ENCODE measurements at places on chromosomes 7 and 10.

DNA sequence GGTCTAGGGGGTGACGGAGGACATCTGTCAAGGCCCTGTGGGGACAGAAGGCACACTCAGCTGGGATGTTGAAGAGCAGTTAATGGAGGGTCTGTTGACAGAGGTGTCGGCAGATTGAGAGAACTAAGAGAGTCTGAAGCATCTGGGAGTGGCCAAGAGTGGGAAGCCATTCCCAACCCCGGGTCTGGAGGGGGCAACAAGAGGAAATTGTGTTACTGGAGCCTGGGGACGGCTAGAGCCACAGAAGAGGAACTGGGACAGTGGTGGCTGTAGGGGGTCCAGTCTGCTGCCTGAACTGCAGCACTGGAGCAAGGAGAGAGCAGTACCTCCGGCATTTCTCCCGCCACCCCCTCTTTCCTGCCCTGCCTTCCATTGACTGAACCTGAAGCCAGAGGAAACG is 136.6 kb downstream of the CHN2 start:
- DNase-seq: no peak

- no peak for DNase-seq
These were observed 113.2 kb upstream of the ADO start for GRCh38 chr10:62691336-62691735.

DNA sequence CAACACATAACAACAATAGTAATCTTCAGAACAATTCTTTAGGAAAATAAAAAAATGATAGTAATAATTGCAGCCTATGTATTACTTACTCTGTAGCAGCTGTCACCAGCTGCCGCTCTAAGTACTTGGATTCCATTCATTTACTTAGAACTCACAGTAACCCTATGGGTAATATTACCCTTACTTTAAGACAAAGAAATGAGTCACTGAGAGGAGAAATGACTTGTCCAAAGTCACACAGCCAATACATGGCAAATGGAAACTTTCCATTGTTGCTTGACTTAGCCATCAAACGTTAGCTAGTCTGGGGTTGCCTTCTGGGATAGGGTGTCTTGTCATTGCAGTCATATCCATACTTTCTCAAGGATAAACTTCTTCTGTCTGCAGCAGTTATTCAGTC is 3.6 kb downstream of the CCNY start:
- DNase-seq: no peak

DNA sequence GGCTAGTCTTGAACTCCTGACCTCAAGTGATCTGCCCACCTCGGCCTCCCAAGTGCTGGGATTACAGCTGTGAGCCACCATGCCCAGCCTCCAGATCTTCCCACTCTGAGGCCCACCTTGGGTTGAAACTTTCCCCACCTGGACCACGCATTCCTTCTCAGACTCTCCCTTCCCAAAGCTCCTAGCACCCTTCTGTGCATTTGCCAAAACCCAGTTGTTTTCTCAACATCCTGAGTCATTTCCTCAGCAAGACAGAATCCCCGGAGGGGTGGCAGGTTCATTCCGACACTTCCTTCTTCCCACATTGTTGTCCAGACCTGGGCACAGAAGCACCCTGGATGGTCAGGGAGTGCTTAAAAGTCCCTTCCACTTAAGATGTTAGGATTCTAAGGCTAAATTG is 28.9 kb downstream of the BAG3 start:
- DNase-seq: peak; percentile 83

- DNase-seq: no peak
These were observed 188.1 kb downstream of the ACTR3B start for GRCh38 chr7:152947686-152948085.
